Suprapubic skin (tissue), 4 donors: ENCODE measurements at places on chromosomes 5 and 9. TPM values are rescaled to one million over a fixed set of nuclear protein-coding genes. Genes with fewer than 3 reads are reported as not detected.

The MAMDC4 gene
- 1.3 TPM for total RNA-seq

The PPP3R2 gene
- not detected for total RNA-seq

The MEGF10 gene
- 3.0 TPM for total RNA-seq

The CAMK4 gene
- not detected for total RNA-seq

DNA sequence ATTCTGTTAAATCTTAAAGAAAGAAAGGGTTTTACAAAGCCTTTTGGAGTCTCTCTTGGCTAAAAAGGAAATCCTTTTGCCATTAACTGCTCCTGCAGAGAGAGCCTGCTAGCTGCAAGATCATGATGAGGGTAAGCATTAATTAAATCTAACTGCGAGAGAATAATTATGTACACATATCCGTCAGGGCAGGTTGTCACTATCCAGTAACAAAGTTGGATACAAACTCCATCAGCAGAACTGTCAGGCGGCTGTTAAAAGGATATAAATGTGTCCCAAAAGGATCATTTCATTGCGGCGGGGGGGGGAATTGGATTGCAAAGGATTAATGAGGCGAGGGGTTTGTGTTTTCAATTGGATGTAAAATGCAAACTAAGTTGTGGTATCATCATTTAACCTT lies 289.3 kb downstream of the ASTN2 start:
- no peak overlapping the region for H3K4me3 ChIP-seq
- no peaks in the 10 kb centered on the region for H3K27me3 ChIP-seq
- no peak for DNase-seq
- no peaks in the 10 kb centered on the region for H3K4me1 ChIP-seq
- no peak overlapping the region for H3K27ac ChIP-seq
- no peaks in the 10 kb centered on the region for H3K36me3 ChIP-seq

DNA sequence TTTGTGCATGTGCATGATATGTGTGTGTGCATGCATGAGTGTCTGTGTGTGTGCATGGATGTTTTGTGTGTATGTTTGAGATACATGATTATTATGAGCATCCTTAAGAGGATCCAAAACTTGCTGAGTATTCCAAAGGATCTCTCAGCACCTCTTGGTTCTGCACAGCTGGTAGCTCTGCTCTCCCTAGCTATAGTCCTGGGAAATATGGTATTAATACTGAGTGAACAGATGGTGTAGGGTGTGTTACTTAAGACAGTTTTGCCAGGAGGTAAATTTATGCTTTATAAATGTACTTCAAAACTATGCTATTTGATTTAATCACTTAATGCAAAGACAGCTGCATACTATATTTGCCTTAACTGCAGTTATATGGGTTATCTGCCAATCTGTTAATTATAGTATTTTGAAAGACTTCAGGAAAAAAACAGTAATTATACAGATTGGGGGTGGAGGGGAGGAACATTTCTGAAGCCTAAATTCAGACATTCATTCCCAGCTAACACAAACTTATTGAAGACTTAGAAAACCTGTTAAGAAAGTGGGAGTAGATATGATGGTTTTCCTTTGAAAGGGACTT lies 215.5 kb downstream of the MPDZ start:
- no peak overlapping the region for H3K4me3 ChIP-seq
- H3K4me1 ChIP-seq, result peaks cover 18% of the 10 kb centered on the region
- DNase-seq, result no peak
- H3K27me3 ChIP-seq, result no peaks in the 10 kb centered on the region

GRCh38 chr5:15003511-15003920 lies 131.9 kb upstream of the ANKH start:
- peaks cover 19% of the 10 kb centered on the region for H3K4me1 ChIP-seq
- H3K27me3 ChIP-seq, result no peaks in the 10 kb centered on the region
- no peak for DNase-seq

DNA sequence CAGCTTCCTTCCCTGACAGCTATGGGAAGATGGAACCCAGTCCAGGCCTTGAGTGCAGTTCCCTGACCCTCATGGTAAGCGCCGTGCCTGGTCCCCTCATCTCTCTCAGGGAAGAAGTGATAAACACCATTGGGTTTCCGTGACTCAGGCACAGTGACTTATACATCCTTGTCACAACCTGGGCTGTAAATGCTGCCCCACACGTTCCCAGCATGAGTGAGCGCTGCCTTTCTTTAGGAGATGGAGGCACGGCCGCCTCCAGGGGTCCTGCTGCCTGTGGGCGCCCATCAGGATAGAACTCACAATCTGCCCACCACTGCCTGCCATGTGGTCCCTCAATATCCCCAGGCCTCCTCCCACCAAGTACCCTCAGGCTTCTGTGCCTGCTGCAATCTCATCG lies 8.3 kb upstream of the NKD2 start:
- H3K27me3 ChIP-seq, result peaks cover 2% of the 10 kb centered on the region
- DNase-seq, result no peak
- H3K4me3 ChIP-seq, result no peak overlapping the region
- H3K27ac ChIP-seq, result no peak overlapping the region

GRCh38 chr9:117218951-117219350 lies 195.9 kb downstream of the ASTN2 start:
- DNase-seq, result no peak
- no peak overlapping the region for H3K4me3 ChIP-seq
- H3K4me1 ChIP-seq, result no peaks in the 10 kb centered on the region
- no peak overlapping the region for H3K27ac ChIP-seq
- no peaks in the 10 kb centered on the region for H3K36me3 ChIP-seq
- H3K27me3 ChIP-seq, result no peaks in the 10 kb centered on the region

DNA sequence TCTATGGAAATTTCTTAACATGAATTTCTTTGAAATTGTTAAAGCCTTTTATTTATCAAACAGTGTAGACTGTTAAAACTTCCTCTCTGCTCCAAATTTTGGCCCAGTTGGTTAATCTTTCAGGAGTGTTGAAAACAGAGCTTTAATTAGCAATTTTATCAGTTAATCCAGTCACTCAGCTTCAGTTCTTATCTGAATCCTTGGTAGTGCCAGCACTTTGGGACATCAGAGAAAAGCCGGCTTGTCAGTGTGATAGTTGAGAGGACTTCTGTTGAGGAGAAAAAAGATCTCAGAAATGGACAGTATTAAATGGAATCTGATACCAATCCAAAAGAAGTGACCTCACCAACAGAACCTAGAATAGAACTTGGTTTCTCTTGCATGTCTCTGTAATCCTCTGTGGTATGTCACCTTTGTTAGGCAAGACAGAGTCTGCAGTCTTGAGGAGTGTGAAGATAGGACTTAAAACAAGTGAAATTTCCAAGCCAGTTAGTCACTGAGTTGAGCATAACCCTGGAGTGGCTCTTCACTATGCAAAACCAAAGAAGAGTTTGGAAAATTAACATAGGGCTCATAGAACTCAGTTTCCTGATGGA lies 251.8 kb downstream of the NNT start:
- H3K36me3 ChIP-seq, result no peaks in the 10 kb centered on the region
- DNase-seq, result no peak
- H3K4me3 ChIP-seq, result no peak overlapping the region
- no peaks in the 10 kb centered on the region for H3K4me1 ChIP-seq

- H3K27ac ChIP-seq, result no peak overlapping the region
- no peaks in the 10 kb centered on the region for H3K36me3 ChIP-seq
- H3K27me3 ChIP-seq, result no peaks in the 10 kb centered on the region
- DNase-seq, result no peak
- peaks cover 3% of the 10 kb centered on the region for H3K4me1 ChIP-seq
These were observed 9.2 kb upstream of the MXD3 start for GRCh38 chr5:177320879-177321278.

GRCh38 chr5:180647941-180648500 lies 1.4 kb downstream of the FLT4 start:
- peaks cover 90% of the 10 kb centered on the region for H3K27me3 ChIP-seq
- H3K4me1 ChIP-seq, result peaks cover 19% of the 10 kb centered on the region
- peak overlapping the region; percentile 52 for H3K4me3 ChIP-seq
- no peaks in the 10 kb centered on the region for H3K36me3 ChIP-seq
- H3K27ac ChIP-seq, result no peak overlapping the region
- peak; percentile 46 for DNase-seq

- no peak overlapping the region for H3K4me3 ChIP-seq
- no peak for DNase-seq
- H3K27me3 ChIP-seq, result no peaks in the 10 kb centered on the region
- no peaks in the 10 kb centered on the region for H3K36me3 ChIP-seq
- H3K4me1 ChIP-seq, result no peaks in the 10 kb centered on the region
These were observed 1746.4 kb downstream of the EFNA5 start for GRCh38 chr5:105924366-105924765.

GRCh38 chr9:114803479-114804265 lies 2.2 kb downstream of the TNFSF15 start:
- H3K27me3 ChIP-seq, result no peaks in the 10 kb centered on the region
- DNase-seq, result no peak
- H3K4me3 ChIP-seq, result no peak overlapping the region
- no peaks in the 10 kb centered on the region for H3K36me3 ChIP-seq
- no peak overlapping the region for H3K27ac ChIP-seq
